ENCODE measurements at places on chromosomes 1 and 21.

GRCh38 chr21:42349420-42350317 lies 1.1 kb downstream of the TFF2 start:
- DNase-seq, result no peak

DNA sequence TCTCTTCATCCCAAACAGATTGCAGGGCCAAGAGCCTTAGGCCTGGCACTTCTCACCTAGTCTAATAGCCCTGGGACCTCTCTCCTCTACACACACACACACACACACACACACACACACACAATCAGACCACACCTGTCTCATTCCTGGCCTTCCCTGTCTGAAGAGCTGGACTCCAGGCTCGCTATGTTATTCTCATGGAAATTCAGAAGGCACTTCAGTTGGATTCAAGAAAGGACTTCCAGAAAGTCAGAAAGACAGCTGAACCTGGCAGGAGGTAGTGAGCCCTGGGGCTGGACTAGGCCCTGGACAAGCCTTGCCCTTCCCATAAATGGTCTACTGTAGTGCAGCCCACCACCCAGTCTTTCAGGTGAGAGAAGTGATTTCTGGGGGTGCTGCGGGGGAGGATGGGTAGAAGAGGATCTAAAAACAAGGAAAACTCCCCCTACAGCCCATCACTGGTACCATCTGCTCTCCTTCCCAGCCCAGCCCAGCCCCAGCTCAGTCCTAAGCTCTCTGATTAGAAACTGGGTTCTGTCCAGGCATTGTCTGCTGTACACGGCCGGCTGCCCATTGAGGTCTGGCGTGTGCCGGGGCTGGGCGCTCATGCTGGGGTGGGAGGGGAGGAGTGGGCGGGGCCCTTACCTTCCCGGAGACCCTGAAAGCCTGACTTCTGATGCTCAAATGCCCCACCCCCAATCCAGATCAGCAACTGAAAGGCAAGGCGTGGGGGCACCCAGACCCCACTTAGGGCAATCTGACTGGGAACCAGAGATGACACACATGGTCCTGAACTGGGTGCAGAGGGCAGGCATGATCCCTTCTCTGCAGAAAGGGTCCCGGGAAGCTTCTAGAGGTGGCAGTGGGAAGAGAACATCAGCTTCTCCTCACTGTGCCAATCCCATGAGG lies 2.5 kb downstream of the KIF21B start:
- DNase-seq, result peak; percentile 41

- DNase-seq, result no peak
Observed at GRCh38 chr1:208637181-208637580, 393.0 kb upstream of the PLXNA2 start.

DNA sequence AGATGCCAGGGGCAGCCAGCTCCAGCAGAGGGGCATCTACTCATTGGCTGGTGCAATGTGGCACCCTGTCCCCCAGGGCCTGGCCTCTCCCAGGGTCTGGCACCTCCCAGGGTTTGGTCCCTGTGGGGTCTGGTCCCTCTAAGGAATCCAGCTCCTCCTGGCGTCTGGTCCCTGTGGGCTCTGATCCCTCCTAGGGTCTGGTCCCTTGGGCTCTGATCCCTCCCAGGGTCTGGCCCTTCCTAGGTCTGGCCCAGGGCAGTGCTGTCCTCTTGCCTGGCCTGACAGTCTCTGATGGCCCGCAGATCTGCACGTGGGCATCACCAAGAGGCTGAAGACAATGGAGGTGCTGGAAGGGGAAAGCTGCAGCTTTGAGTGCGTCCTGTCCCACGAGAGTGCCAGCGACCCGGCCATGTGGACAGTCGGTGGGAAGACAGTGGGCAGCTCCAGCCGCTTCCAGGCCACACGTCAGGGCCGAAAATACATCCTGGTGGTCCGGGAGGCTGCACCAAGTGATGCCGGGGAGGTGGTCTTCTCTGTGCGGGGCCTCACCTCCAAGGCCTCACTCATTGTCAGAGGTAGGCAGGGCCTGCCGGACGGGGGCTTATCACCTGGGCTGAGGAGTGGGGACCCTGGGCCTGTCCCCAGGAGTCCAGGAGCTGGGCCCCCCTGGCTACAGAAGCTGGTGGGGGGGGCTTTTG lies 73.9 kb downstream of the OBSCN start:
- no peak for DNase-seq

- no peak for DNase-seq
Observed at GRCh38 chr1:238953448-238954010, 432.8 kb upstream of the CHRM3 start.

All from A549 (cell line).